ENCODE measurements at places on chromosomes 6 and 20.

DNA sequence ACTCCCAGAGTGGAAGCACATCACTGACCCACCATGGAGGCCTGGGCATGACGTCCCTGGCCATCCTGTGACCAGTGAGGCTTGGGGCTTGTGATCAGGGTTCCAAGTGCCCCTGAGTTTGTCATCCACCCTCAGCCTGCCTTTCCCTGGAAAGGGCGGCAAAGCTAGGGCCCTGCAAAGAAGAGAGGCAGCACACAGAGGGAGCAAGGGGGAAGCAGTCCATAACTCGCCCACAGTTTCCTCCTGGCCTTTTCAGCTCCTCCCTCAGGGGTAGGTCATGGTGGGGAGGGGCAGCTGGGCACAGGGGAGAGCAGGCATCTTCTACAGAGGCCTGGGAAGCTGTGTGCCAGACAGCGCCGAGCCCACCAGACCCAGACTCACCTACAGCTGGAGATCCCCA, at the start of gene NCR2:
NCR2 (plus strand) TSS at position 313 of the 400 bp plus-strand sequence. CDS start 269 bp downstream, outside the sequence.
- DNase-seq: no peak

DNA sequence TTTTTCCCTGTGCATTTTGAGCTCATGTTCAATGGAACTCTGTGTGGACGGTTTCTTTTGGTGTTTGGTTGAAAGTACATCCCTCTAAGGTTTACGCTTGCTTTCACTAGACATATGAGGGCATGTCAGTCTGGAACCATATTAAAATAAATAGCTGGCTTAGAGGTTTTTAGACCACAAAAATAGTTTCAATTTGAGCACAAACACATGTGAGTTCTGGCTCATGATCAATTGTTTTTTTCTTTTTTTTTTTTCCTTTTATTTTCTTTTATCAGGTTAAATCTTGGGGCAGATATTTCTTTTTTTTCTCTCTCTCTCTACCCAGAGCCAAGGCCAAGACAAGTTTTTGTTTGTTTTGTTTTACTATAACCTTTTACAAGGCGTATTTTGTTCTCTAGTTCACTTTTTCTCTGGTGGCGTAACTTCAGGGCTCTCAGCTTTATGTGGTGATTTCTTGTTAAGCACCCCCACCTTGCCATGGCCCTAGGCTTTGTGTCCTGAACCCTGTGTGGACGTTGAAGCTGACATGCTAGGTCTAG, 92.9 kb downstream of the SHLD1 start:
- no peak for DNase-seq

GRCh38 chr20:51542033-51542570, 417 bp downstream of the NFATC2 start:
- no peak for DNase-seq

GRCh38 chr20:45911486-45912343, at the start of gene PLTP:
Gene PLTP, minus strand, starts transcription at chr20:45912155. Its CDS starts 703 bp downstream, at chr20:45911452.
- peak; percentile 86 for DNase-seq
